Neural progenitor cell (in vitro differentiated cells): ENCODE measurements at places on chromosomes 6 and 20.

DNA sequence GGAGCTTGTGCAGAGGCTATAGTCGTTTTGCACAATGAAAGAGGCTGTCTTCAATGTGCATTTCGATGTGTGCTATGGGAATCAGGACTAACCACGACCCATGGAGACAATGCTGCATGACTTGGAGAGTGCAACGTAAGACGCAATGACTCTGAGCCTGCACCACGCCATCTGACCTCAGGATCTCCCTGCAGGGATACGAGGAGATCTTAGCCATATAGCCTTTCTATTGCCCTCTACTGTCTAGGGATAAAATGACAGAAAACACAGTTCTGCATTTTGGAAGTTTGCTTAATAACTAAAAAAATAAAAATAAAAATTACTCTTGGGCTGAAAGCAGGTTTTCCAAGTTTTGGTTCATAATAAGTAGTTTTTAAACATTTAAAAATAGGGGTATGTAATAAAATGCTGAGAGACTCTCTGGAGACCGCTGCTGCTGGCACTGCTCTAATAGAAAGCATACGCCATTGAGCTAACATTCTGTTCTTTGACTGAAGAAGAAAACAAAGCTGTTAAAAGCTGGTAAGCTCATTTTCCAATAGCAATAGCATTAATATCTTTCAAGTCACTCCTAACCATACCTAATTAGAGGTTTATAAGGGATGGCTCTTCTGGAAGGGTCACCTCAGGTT, 87.2 kb downstream of the PDE7B start:
- DNase-seq = peak; percentile 39

- no peak for DNase-seq
Measured at GRCh38 chr20:50560867-50561266, 50.7 kb downstream of the PTPN1 start.

DNA sequence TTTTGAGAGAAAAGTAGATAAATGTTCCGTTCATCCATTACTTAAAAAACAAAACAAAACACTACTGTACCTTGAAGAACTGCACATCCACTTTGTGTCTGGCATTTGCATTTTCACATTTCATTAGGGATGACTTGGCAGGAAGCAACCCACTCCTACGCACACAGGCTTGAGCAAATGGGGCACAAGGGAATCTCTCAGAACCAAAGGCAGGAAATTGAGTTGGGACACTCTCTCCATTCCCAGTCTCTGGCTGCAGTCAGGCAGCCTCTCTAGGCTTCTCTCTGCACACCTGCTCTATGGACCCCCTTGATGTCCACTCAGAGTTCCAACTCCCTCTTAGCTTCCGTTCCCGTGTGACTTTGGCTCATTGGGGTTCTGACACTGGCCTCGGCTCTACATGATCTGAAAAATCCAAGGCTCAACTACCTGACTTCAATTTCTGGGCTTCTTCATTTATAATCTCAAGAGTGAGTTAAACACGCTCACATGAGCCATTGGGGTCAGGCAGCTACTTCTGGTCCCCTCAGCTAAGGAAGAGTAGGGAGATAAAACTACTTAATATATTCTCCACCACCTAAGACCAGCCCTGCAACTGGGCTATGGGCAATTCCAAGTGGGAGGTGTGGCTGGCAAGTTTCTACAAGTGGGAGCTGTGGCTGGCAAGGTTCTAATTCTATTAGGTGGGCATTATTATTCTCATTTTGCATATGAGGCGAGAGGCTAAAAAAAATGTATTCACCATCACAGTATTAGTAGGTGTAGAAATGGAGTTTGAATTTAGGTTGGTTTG, 251.9 kb downstream of the SOD2 start:
- DNase-seq = no peak

- DNase-seq = no peak
Measured at GRCh38 chr20:54477191-54477955, 2.0 kb downstream of the DOK5 start.

- DNase-seq = no peak
Measured at GRCh38 chr6:168050225-168050880, 28.7 kb downstream of the FRMD1 start.
